ENCODE measurements at places on chromosomes 4 and X.

- no peak for DNase-seq
Observed at GRCh38 chrX:120736989-120737388, 107.1 kb upstream of the C1GALT1C1 start.

GRCh38 chrX:29911673-29912072 lies 303.7 kb upstream of the MAGEB2 start:
- DNase-seq = no peak

GRCh38 chrX:30680618-30681017 lies 27.4 kb downstream of the GK start:
- no peak for DNase-seq

- DNase-seq = no peak
Observed at GRCh38 chr4:141657550-141658250, 21.3 kb downstream of the IL15 start.

DNA sequence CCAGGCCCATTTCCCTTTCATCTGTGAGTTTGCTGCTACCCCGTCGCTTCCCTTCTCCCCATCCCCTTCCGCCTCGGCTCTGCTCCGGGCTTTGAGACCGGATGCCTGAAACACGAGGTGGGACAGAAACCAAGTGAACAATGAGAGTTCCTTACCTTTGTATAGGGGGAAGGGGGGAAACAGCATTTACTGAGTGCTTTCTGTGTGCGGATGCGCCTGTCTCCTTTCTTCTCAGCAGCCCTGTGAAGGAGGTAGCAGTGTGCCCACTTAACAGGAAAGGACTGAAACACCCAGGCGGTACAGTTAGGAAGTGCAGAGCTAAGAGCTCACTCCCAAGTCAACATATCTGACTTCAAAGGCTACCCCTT lies 43.2 kb upstream of the TMSB15B start:
- DNase-seq = peak; percentile 45

- peak; percentile 4 for DNase-seq
Observed at GRCh38 chr4:158496030-158496741, 25.5 kb upstream of the RXFP1 start.

GRCh38 chrX:130378024-130378669 lies 7.3 kb downstream of the GPR119 start:
- DNase-seq = no peak

DNA sequence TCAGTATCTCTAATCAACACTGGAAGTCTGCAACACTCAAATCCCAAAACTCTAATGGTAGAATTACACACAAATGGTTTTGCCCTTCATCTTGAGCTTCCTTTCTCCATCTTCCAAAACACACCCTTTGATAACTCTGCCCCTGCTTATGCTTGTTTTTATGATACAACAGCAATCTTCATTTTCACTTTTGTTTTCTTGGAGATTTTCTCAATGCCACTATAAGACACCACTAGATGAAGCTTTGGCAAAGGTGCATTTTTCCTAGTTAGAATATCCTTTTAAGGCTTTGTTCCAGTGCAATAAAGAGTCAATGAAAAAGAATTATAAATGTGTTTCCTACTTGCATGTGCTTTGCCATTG lies 472.4 kb upstream of the NWD2 start:
- DNase-seq = no peak

- no peak for DNase-seq
Observed at GRCh38 chr4:68372588-68372987, 22.7 kb upstream of the YTHDC1 start.

- no peak for DNase-seq
Observed at GRCh38 chr4:3668825-3669552, 97.2 kb upstream of the ADRA2C start.

DNA sequence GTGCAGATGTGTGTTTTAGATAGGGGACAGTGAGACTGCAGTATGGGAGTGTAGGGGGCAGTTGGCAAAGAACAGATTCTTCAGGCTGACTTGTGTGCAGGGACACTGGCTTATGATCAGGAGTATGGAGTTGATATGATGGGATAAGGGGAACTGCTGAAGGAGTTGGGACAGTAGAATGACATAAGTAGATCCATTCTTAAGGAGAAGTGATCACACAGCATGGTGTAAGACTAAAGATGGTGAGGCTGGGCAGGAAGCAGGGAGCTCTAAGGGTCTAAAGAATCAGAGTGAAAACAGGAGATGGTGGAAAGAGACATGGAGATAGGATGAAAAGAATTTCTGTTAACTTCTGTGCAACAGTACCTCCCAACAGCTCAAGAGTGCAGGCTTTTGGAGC lies 70.7 kb downstream of the REELD1 start:
- DNase-seq = no peak

GRCh38 chr4:147960971-147961370 lies 229.1 kb downstream of the ARHGAP10 start:
- no peak for DNase-seq

GRCh38 chrX:19964017-19964710 lies 26.7 kb downstream of the BCLAF3 start:
- DNase-seq = no peak

GRCh38 chr4:30610361-30610760 lies 109.8 kb upstream of the PCDH7 start:
- no peak for DNase-seq

DNA sequence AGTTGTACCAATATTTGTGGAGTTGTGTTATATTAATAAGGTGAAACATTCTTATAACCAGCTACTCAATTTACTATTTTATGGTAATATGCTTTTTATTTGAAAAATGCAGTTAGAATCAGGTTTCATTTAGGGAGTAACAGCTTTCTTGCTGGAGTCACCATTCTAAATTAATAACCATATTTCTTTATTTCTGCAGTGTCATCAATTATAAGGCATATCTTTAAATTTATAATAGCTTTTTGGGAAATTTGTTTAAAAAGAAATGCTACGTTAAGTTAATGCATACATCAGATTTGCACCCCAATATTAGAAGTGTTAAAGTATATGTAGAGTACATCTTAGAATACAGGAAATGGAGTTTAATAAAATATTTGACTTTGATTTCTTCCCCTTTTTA lies 18.9 kb downstream of the USP38 start:
- DNase-seq = no peak

- DNase-seq = no peak
Observed at GRCh38 chr4:79198951-79199587, 126.8 kb downstream of the NAA11 start.

GRCh38 chr4:159526172-159526571 lies 423.3 kb downstream of the RAPGEF2 start:
- no peak for DNase-seq

GRCh38 chr4:121791481-121791880 lies 9.6 kb upstream of the EXOSC9 start:
- DNase-seq = no peak

GRCh38 chrX:41796577-41796976 lies 72.6 kb downstream of the GPR82 start:
- DNase-seq = peak; percentile 13

DNA sequence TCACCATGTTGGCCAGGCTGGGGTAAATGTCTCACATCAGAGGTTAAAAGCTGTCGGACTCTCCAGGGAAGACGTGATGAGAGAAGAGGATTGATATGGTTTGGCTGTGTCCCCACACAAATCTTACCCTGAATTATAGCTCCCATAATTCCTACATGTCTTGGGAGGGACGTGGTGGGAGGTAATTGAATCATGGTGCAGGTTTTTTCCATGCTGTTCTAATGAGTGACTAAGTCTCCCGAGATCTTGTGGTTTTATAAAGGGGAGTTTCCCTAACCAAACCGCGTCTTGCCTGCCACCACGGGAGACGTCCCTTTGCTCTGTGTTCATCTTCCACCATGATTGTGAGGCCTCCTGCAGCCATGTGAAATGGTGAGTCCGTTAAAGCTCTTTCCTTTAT lies 64.4 kb downstream of the ASMT start:
- DNase-seq = peak; percentile 22

GRCh38 chr4:15396157-15396800 lies 31.6 kb upstream of the C1QTNF7 start:
- peak; percentile 52 for DNase-seq

DNA sequence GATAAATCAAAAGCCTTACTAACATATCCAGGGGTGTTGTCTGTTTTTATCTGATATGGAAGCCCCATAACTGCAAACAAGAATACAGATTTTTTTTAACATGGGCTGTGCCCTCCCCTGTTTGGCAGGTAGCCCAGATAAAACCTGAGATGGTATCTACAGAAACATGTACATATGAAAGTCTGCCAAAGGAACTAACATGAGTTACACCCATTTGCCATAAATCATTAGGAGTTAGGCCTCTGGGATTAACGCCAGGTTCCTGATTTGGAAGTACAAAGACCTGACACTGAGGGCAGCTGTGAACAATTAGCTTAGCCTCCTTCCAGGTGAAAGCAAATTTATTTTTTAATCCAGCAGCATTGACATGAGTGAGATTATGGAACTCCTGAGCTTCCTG lies 264.3 kb downstream of the TECRL start:
- no peak for DNase-seq

GRCh38 chr4:168398188-168398587 lies 79.6 kb upstream of the DDX60 start:
- DNase-seq = no peak

DNA sequence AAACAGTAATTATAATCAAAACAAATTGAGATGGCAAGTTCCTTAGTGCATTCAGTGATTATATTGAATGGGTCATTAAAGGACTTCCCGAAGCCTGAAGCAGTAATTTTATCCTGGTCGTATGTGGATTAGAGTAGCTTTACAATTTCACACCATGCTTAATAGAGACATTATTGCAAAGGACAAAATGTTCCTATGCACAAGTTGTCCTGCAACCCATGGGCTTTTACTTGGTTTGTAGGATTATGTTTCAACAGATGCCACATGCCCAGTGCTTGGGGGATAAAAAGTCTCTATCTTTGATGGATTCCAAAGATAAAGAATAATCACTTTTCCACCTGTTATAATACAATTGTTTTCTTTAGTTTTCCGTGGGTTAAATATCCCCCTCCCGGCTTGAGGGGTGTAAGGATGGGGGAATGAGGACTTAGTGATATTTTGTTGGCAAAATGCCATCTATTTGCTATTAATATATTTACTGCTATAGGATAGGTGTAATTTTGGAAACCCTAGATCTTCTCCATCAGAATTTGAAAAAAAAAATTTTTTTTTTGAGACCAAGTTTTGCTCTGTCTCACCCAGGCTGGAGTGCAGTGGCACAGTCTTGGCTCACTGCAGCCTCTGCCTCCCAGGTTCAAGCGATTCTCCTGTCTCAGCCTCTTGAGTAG lies 156.5 kb upstream of the ETNPPL start:
- DNase-seq = no peak

DNA sequence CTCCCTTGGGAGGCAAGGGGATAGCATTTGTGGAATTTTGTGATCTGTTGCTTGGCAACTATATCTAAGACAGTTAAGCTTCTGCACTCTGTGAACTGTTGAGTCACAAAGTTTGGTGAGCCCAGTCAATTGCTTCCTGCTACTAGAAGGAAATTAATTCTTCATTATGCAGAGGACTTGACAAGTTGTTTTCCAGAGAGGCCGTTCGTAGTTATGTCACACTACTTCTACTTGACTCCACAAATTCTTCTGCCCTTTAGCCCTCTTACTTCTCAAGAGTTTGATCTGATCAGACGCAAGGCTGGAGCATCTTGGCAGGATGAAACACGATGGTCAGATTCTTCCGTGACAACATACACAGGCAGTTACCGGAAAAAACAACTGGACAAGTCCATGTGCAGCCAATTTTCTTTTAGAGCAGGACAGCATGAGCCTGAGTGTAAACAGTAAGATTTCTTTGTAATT lies at the start of gene C4orf51:
C4orf51 (plus strand) TSS at position 156 of the 465 bp plus-strand sequence; CDS start at position 214, 58 bp downstream.
- no peak for DNase-seq

DNA sequence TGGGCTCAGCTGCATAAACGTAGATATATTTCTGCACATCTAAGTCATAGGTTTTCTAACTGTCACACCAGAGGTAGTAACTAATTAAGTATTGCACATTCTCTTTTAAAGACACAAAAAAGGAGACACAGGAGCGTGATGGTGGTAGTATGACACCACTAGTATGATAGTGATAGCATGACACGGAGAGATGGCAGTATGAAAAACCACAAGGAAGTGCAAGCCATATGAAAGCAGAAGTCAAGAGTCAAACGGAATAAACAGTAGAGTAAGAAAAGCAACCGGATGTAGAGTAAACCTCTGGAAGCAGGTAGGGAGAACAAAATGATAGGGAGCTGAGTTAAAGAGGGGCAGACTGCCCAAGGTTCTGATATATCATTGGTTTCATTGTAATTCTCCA lies 382.2 kb upstream of the INTU start:
- DNase-seq = no peak

DNA sequence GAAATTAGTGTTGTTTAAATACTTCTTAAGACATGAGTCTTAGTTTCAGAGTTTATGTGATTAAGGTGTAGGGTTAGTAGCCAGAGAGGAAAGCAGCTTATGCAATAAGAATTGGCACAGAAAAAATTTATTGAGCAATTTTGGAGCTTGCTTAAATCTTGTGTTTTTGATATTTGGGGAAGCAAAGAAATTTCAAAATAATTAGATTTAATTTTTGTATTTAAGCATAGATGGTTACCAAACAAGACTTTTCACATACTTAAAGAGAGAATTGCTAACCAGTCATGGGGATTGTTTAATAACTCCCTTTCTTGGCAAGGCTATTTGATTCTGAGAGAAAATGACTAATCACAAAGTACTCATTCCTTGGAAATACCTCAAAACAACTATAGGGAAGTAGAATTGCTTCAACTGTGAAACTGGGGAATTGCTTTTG lies 202.0 kb upstream of the GRID2 start:
- DNase-seq = no peak

- no peak for DNase-seq
Observed at GRCh38 chr4:2256781-2257191, 5.1 kb downstream of the MXD4 start.

Measured in CD4-positive, alpha-beta T cell treated with Interleukin-21 for 1 hour (primary cell).